Right atrium auricular region (tissue), 2 donors: ENCODE measurements at places on chromosomes 7 and 10.

- no peak for DNase-seq
Measured at GRCh38 chr10:3123571-3124411, 48.8 kb downstream of the PITRM1 start.

GRCh38 chr10:86410542-86411124 lies 44.0 kb upstream of the GRID1 start:
- DNase-seq = no peak

GRCh38 chr10:15015451-15015850 lies 28.3 kb upstream of the OLAH start:
- no peak for DNase-seq

- no peak for DNase-seq
Measured at GRCh38 chr10:21524526-21525366, 736 bp downstream of the SKIDA1 start.
